ENCODE measurements at places on chromosomes 16 and 17.

GRCh38 chr16:1367486-1368174 is 15.9 kb downstream of the GNPTG start:
- DNase-seq, result no peak

- DNase-seq, result no peak
Measured at GRCh38 chr16:50900391-50900942, 158.6 kb downstream of the CYLD start.

- peak; percentile 82 for DNase-seq
Measured at GRCh38 chr17:7842380-7843256, 8.6 kb downstream of the KDM6B start.

DNA sequence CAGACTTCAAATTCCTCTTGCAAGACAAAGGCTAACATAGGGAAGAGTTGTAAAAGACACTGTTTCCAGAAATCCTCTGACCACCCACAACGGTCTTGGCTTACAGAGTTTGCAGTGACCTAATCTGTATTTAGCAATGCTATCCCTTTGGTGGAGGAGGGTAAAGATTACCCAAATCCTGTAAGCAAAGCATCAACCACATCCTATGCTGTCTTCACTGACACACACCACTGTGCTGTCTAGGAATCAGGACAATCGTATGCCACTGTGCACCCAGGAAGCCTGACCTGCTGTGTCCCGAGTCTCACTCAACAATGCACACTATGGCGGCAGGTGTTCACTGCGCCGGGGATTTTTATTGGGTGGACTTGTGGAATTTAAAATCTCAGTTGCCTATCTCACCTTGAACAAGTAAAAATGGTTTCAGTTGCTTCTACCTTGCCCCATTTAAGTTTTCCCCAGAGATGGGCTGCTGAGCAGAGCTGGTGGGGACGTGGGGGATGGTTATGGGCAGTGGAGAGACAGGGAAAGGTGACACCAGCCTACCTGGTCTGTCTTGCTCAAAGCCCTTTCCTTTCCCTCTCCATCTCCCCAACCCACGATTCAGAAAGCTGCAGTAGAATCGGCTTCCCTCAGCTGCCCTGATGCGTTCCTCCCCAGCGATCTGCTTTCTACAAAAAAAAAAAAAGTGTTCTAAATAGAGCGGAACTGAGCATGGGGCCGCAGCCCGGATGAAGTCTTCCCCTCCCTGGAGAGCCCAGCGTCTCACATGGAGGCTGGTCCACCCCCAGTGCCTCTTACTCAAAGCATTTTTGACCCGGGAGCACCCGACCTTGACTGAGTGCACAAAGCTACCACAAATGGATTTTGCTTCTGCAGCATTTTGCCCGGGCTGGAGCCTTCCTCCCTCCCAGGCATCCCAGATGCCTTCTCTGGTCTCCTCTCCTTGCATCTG is 271.5 kb downstream of the SOX9 start:
- peak; percentile 43 for DNase-seq

DNA sequence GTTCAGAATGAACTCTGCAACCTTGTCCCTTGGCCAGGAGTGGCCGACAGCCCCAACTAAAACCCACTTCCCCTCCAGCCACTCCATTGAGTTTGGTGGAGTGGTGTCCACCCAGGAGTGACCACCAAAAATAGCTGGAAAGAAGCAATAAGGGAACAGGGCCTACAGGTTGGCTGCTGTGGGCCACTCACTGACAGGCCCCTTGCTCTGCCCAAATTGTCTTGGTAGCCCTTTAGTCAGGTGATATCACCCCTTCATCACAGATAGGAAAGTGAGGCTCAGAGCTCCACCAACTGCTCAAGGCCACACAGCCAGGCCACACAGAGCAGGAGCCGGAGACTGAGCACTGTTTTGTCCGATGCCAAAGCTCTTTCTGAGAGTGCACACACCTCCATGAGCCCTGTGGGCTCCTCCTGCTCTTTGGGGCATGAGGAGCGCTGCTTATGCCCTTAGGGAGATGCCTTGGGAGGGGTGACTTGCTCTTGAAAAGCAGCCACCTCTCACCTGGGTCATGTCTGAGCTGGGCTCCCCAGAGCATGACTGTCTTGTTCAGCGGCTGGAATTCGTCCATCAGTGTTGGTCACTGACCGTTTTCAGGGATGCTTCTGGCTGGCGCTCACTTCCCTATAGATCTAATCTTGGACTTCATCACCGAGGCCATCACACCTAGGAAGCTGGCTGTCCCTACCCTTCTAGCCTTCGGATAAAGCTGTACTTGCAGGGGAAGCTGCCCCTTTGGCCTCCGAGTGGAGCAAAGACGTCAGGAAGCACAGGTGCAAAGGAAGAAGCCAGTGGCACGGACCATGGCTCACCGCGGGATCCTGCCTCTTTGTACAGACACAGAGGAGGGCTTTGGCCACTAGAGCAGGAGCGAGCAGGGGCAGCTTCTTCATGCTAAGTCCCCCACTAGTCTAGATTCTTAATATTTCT is 186.0 kb upstream of the ZNF469 start:
- DNase-seq, result no peak

GRCh38 chr16:86061721-86062120 is 162.8 kb downstream of the IRF8 start:
- DNase-seq, result no peak

- DNase-seq, result no peak
Measured at GRCh38 chr16:89099905-89100304, 6.3 kb downstream of the ACSF3 start.

GRCh38 chr17:50155115-50155819 is 4.8 kb upstream of the PPP1R9B start:
- DNase-seq, result no peak

DNA sequence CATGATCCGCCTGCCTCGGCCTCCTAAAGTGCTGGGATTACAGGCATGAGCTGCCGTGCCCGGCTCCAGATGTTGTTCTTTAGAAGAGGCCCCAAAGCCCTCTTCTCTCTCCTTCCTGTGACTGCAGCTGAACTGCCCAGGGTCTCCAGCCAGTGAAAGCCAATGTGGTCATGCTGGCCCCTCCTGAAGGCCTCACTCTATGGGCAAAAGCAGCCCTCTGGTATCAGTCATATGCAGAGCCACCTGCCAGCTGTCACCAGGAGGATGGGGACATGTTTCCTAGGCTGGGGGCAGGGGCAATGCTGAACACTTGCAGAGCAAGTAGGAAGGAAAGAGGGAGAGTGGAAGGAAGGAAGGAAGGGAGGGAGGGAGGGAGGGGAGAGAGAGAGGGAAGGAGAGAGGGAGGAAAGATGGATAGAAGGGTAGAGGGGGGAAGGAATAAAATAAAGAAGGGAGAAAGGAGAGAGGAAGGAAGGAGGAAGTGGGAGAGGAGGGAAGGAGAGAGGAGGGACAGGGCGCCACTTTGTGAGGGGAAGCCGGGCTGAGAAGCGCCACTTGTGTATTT is 36.0 kb downstream of the SOCS3 start:
- DNase-seq, result no peak

DNA sequence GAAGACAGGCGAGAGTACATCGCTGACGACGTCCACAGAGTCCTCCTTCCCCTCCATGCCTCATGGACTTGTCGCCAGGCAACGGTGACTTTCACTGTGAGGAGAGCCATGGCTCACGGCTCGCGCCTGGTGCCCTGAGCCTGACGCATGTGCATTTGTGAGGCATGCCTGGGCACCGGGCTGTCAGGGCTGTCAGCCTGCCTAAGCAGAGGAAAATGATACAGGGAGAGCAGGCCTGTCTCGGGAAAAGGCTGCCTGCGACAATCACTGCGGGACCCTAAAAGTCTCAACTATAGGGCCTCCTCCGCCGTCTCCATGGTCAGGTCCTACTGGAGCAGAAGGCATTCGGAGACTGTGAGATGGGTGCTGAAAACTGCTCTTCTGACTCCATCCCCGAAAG is 135.5 kb upstream of the WSB1 start:
- DNase-seq, result peak; percentile 1

- no peak for DNase-seq
Measured at GRCh38 chr17:63370696-63371095, 75.4 kb downstream of the CYB561 start.

- no peak for DNase-seq
Measured at GRCh38 chr16:24273508-24274182, 17.5 kb downstream of the CACNG3 start.

GRCh38 chr17:725746-726145 is 6.7 kb upstream of the TLCD3A start:
- DNase-seq, result no peak

GRCh38 chr16:1475552-1476114 is 805 bp upstream of the CLCN7 start:
- DNase-seq, result no peak

DNA sequence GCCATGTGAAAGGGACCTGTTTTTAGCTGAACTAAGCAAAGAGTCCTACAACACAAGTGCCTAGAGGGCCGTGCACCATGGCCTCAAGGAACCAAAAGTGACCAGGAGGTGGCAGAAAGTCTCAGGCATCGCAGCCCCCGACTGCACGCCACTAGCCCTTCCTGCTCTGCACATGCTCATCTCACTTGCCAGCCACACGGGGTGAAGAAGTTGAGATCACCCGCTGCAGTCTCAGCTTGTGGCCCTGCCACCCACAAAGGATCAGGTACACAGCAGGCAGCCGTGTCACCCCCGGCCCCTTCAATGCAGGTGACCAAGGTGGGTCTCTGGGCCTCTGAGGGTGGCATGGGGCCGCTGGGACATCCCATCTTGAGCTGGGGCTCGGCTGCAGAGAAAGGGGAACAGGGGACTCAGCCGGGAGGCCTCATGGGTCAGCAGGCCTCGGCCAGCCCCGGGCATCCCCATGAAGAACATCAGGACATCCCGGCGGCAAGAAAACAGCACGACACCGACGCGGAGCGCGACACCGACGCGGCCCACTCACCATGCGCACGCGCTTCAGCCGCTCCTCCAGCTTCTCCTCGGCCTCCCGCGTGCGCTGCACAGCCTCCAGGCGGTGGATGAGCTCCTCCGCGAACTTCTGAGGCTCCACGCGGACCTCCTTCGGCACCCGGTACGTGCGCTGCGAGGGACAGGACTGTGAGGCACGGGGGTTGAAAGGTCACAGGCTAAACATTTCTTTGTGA is 21.0 kb downstream of the PDIA2 start:
- DNase-seq, result no peak

- peak; percentile 68 for DNase-seq
Measured at GRCh38 chr16:3101018-3101840, 2.1 kb upstream of the ZSCAN10 start.

GRCh38 chr17:72380737-72381136 is 259.9 kb downstream of the SOX9 start:
- no peak for DNase-seq

DNA sequence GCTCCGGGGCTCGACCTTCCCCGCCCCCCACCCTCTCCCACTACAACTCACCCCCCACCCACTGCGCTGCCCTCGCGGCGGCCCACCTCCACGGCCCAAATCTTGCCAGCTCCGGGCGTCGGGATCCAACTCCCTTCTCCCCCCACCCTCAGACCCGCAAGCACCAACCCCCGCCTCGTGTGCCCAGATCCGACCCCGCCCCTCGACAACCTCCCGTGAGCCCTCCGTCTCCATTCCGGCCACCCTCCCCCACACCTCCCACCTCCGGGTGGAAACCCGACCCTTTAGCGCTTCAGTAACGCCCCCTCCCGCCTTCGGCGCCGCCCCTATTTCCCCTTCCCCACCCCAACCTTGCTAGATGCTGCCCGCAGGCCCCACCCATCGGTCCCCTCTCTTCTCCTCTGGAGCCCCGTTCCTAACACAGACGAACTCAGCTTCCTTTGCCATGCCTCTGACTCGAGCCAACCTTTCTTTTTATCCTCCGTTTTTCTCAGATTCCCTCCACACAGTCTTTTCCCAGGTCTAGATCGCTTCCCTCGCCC is 717 bp downstream of the UBE2Z start:
- peak; percentile 89 for DNase-seq

- DNase-seq, result no peak
Measured at GRCh38 chr16:64478252-64478906, 643.5 kb downstream of the CDH11 start.

GRCh38 chr17:79739148-79740062 is 8.7 kb downstream of the ENPP7 start:
- no peak for DNase-seq

- DNase-seq, result no peak
Measured at GRCh38 chr16:53998966-53999522, 287.5 kb downstream of the IRX3 start.

- DNase-seq, result no peak
Measured at GRCh38 chr17:43027091-43028032, 2.3 kb downstream of the RND2 start.

- DNase-seq, result no peak
Measured at GRCh38 chr16:66486773-66487579, 59.9 kb downstream of the BEAN1 start.

DNA sequence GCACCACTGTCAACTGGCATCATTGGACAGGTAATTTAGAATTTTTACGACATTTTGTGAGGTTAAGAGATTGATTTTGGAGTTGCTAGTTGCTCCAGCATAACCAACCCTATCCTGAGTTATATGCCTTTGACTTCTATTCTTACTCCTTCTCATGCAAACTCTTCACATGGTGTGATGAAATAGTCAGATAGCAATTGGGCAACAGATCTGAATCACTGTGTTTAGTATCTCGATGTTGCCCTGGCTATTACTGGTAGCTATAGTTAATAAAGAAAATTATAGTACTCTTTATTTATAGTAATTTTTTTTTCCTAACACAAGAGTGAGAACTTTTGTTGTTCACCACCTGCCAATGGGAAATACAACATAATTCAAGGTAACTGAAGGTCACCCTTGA is 494.8 kb upstream of the TOM1L1 start:
- no peak for DNase-seq

GRCh38 chr17:21072745-21073197 is 30.0 kb upstream of the USP22 start:
- no peak for DNase-seq

- no peak for DNase-seq
Measured at GRCh38 chr16:23269248-23269953, 32.7 kb upstream of the SCNN1B start.

- no peak for DNase-seq
Measured at GRCh38 chr17:62692721-62693431, 65.4 kb downstream of the MRC2 start.

DNA sequence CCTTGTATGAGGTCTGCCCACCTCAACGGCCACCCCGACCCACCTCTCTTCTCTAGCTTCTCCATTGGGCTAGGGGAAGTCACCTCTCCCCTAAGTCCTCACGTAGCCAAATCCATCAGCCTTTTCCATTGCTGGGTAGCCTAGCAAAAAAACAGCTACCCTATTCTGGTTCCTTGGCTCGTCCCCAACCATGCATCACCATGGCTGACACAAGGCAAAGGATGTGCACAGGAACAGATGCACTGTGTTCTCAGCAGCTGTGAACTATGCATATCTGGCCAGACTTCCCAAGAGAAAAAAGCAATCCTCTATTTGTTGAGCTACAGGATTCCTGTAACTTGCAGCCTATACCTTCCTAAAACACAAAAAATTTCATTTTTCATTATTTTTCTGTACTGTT is 22.0 kb upstream of the FLCN start:
- DNase-seq, result no peak

Measured in GM13976 (cell line).